ENCODE measurements at places on chromosomes 5 and 9.

GRCh38 chr9:25177858-25178257, 500.4 kb downstream of the TUSC1 start:
- DNase-seq, result no peak

- DNase-seq, result peak; percentile 46
Measured at GRCh38 chr5:115623658-115624057, 2.2 kb downstream of the TMED7 start.

DNA sequence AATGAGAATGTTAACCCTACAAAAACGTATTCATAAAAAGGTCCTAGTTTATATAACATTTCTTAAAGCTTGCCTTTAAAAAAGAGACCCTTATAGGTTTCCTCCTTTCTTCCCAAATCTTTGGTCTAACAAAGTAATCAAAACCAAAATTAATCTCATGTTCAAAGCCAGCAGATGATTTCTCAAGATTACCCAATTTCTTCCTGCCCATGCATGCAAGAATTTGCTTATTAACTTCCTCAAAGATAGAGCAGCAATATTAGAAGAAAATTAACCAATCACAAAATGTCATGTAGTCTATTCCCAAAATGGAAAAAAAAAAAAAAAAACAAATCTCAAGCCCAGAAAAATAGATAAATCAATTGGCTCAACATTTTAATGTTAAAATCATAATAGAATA, 114.9 kb downstream of the MLLT3 start:
- no peak for DNase-seq

DNA sequence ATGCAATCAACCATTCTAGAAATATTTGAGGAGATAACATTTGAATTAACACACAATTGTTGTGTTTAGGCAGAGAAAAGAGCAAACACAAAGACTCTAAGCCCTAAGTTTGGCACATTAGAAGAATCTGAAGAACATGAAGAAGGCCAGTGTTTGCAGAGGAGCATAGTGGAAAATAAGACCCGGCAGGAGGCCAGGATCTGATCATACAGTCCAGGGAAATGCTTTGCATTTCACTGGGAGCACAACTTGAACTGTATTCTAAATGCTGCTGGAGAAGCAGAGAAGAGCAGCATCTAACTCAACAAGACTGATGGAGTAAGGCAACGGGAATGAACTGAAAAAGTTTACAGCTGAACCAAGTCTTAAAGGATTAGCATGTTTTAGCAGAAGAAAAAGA, 463.4 kb downstream of the ZNF608 start:
- DNase-seq, result no peak

DNA sequence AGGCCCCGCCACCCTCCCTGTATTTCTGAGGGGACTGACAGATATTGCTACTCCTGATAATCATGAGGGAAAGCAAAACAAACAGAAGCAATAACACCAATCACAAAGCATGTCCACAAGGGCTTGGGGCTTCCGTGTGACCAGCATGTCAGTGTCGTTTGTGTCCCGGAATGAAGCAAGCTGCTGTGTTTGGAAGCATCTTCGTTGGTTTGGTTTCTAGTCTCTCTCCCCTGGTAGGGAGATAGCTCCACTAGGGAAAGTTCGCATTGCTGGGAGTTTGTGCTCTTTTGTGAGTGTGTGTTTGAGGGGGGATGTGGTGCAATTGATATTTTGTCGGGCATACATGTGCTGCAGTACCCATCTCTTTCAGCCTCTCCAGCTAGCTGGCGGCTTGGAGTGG, 1.4 kb downstream of the GRIA1 start:
- no peak for DNase-seq

DNA sequence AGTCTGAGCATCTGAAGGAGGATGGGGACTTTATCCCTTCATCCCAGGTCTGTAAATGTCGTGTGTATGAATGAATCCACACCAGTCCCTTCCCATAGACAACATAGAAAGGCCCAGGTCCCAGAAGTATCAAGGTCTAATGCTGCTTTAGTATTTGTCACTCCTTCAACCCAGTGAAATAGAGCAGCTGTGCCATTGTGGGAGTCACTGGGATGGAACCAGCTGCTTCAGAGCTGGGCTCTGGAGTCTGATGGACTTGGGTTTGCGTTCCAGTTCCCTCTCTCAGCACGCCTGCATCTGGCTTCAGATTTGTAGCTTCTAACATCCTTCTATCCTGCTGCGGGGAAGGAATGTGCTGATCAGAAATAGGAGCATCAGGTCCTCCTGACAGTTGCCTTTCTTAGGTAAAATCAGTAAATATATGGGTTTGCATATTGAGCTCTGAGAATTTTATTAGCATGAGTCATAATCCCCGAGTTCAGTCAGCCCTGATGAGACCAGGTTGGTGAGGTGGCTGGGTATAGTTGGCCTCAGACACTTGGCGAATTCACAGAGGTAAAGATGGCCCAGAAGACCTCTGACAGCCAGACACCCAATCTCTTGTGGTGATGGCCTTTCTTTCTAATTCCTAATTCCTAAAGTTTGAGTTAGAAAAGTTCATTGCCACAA, 10.1 kb downstream of the ACO1 start:
- DNase-seq, result peak; percentile 44

DNA sequence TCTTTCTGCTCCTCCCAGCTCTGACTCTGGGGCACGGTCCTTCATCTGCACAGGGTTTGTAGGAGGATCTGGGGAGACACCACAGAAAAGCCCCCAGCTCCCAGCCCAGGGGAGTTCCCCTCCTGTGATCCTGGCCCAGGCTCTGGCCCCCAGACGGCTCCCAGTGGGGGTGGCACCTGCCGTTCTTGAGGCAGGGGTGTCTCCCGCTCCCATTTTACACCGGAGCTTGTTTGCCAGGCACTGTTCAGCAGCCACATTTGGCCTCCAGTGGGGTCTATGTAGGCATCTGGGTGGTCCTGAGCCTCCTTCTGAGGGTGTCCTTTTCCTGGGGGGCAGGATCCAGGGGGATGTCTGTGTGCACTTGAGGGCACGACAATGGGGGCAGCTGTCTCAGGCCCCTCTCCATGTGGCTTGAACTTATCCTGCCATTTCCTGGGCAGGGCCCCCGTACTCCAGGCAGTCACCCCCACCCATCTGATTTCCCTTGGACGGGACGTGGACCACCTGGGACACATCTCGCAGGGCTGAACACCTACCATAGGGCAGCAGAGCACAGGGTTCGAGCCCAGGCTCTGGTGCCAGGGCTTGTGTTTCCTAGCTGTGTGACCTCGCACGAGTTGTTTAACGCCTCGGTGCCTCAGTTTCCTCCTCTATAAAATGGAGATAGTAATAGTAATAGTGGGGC, 275.0 kb upstream of the MVB12B start:
- no peak for DNase-seq

DNA sequence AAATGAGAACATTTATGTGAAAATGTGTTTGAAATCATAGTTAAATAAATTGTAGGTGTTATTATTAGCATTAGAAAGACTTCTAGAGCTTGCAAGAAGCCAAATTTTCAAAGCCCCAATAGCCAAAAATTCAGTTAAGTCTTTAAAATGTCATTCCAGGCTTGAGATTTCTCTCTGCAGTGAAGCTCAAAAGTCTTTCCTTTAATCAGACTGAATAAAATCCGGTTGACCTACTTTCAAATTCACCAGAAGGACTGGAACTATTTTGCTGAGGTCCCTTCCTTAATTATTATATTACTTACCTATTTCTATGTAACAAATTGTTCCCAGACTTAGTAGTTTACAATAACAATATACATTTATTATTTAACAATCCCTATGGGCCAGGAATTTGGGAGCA, 112.2 kb upstream of the TRPM3 start:
- no peak for DNase-seq

GRCh38 chr5:56564541-56565282, 250.6 kb upstream of the MAP3K1 start:
- DNase-seq, result no peak

GRCh38 chr5:62340392-62340791, 34.4 kb downstream of the KIF2A start:
- peak; percentile 72 for DNase-seq

DNA sequence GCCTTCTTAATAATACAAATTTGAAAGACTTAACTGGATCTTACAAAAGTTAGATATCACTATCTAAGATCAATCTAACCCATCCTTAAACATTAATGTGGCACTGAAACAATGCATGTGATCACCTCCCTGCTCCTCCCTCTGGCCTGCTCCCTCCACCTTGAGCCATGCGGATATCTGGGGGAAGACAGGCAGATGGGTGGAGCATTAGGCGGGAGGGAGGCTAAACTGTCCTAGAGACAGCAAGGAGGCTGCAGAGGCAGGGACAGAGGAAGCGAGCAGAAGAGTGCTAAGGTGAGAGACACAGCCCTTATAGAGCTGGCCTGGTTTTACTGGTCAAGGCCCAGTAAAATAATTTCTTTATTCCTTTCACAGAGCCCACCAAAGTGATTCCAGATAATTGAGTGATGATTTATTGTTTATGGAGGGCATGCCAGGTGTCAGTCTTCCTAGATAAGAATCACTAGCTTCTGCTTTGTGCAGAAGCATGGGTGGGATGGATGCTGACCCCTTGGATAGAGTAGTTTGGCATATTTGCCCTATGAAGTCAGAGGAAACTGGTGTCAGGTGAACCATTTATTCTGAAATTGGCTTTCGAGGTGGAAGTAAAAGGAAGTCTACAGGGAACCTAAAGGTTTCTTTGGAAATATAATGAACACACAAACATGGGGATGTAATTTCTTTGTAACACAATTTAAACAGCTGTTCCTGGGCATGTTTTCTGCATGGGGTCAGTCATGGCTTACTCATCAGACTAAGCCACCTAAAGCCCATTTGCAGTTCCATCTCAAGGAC, 188.3 kb downstream of the GNAQ start:
- no peak for DNase-seq

DNA sequence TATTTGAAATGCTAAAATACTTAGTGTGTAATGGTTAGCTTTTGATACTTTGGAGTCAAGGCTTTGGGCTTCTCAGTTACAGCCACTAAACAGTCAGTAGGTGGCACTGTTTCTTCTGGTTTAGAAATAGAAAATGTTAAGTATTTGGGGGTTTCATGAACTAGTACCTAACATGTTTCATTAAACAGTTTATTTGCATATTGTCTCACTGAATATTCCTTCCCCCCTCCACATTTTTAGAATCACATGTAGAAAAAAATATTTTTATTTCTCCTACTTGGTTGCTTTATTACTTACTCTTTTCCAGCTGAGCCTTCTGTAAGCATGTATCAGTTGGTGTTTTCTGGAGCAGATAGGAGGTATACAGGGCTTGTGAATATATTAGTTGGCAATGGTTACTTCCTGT, 48.0 kb downstream of the IPO11 start:
- DNase-seq, result peak; percentile 86

GRCh38 chr9:83466877-83467276, 71.3 kb downstream of the FRMD3 start:
- DNase-seq, result no peak

DNA sequence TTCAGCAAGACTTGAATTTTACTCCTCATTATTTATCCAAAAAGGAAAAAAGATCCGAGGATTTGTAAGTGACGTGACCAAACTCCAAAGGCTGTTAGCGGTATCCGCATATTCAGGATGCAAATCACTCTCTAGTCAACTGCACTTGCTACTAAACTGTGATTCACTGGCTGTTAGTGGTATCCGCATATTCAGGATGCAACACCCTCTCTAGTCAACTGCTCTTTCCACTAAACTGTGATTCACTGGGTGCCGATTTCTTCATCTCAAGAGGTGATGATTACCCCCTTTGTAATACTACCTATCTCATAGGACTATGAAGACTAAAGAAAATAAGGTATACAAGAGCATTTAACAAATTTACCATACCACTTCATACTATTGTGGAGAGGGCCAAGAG, 5.7 kb downstream of the MAPKAP1 start:
- no peak for DNase-seq

DNA sequence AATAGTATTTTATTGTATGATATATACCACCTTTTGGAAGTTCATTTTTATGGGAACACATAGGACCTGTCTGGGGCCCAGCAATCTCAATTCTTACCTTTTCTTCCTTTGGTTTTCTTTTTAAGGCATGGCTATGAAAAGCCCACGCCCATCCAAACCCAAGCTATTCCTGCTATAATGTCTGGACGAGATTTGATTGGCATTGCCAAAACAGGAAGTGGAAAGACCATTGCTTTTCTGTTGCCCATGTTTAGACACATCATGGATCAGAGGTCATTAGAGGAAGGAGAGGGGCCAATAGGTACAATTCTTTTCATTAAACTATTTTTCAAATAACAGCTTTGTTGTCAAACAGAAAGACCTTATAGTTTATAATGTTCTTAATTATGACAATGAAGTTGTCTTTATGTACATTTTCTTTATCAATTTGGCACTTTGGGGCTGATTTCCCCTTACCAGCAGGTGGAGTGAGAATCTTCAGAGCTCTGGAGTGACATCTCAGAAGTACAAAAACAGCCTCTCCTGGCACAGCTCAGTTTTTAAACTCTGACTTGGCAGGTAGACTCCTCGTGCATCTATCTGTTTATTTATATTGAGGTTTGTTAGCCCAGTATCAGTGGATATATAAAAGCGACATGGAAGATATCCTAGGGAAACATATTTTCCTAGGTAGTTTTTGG, 25.8 kb downstream of the DDX46 start:
- no peak for DNase-seq

- DNase-seq, result no peak
Measured at GRCh38 chr5:125484742-125485641, 738.6 kb upstream of the ZNF608 start.

GRCh38 chr5:15234366-15234765, 265.6 kb upstream of the FBXL7 start:
- DNase-seq, result no peak

DNA sequence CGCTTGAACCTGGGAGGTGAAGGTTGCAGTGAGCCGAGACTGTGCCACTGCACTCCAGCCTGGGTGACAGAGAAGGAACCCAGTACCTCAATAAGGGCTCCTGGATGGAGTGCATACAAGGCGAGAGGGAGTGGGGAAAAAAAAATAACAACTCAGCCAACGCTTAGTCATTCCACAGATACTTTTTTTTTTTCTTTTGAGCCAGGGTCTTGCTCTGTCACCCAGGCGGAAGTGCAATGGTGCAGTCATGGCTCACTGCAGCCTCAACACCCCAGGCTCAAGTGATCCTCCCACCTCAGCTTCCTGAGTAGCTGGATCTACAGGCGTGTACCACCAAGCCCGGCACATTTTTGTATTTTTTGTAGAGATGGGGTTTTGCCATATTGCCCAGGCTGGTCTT, 59.5 kb upstream of the GGTA1 start:
- DNase-seq, result no peak

DNA sequence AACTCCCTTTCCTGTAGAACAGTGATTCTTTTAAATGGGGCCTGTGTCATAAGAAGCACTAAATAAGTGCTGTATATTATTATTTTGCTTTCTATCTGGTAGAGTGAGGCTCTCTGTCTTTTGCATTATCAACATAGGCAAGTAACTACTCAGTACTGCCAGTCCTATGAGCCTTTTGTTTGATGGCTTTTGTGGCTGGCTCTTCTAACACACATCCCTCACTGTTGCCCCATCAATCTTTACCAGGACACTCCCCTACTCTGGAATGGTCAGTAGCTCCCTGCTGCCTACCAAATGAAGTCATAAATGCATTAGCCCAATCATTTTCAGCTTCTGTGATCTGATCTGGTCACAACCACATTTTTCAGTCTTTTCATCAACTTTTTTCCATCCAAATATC, 137.6 kb downstream of the INSYN2B start:
- no peak for DNase-seq

Data from Karpas-422 (cell line).